ENCODE measurements at places on chromosomes 2 and 18. TPM values are rescaled to one million over a fixed set of nuclear protein-coding genes. Genes with fewer than 3 reads are reported as not detected.
A peak's percentile ranks its signal among the peaks of the same experiment; 100 is the strongest.

Gene STARD7
- total RNA-seq, result 190 TPM

Gene IL1R2
- total RNA-seq, result 55.8 TPM

DNA sequence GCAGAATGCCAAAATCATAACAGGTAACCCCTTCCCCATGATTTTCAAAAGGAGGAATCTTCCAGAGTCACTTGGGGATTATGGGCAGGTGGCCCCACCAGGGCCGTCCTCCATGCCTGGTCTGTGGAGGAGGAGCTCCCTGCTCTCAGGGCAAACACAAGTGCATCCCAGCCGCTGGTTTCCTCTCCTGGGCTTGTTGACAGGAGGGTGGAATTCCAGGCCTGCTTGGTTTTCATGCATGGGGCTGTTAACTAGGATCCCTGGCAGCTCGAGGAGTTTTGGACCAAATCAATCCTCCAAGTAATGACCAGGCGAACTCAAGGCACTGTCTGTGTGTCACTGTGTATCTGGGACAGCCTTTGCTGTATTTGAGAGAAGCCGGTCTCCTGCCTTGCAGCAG is 45.3 kb downstream of the FOSL2 start:
- ATAC-seq, result no peak

Gene FBXO36
- 0.67 TPM for total RNA-seq

Gene TMEM87B
- 27.7 TPM for total RNA-seq

- no peak for ATAC-seq
These were observed 44.6 kb upstream of the RAPH1 start for GRCh38 chr2:203579730-203580129.

Gene PSD4
- total RNA-seq, result 300 TPM

- ATAC-seq, result peak; percentile 93
These were observed 4.4 kb downstream of the ANKRD23 start for GRCh38 chr2:96839293-96839874.

- no peak for ATAC-seq
These were observed 33.8 kb downstream of the DDX1 start for GRCh38 chr2:15625344-15626036.

- peak; percentile 24 for ATAC-seq
These were observed at the start of gene CAPG for GRCh38 chr2:85409845-85410583. CAPG (minus strand) TSS chr2:85410366; CDS start chr2:85402145, 8,221 bp downstream.

Gene TTC21B
- total RNA-seq, result 21.3 TPM

DNA sequence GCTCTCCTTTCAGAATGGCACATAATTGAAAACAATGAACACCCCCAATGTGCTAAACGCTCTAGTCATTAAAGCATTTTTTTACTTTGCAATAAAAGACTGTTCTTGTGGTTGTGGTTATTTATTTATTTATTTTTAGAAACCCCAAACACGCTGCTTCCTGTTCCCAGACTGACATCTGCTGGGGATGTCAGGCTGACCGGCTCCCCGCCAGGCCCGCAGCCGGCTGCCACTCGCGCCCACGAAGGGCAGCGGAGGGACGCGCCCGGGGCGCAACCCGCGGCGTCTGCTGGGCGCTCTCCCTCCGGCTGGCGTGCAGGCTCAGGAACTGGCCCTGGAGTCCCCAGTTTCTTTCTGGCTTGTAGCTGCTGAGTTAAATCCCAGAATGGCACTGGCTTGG is 83.1 kb upstream of the SP3 start:
- no peak for ATAC-seq

Gene VWA3B
- total RNA-seq, result not detected

GRCh38 chr2:8398040-8398668 is 283.7 kb upstream of the ID2 start:
- no peak for ATAC-seq

DNA sequence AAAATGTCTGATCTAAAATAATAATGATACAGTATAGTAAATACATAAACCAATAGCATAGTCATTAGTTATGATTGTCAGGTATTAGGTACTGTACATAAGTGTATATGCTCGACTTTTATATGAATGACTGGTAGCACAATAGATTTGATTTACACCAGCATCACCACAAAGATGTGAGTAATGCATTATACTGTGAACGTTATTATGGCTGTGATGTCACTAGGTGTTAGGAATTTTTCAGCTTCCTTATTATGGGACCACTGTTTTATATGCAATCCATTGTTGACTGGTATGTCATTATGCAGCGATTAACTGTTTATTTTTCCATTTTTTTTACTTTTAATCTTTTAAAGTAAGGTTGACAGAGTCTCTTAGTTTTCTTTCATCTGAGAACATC is 23.7 kb downstream of the ATP9B start:
- ATAC-seq, result no peak

GRCh38 chr18:34932792-34933466 is 108.3 kb upstream of the MAPRE2 start:
- ATAC-seq, result no peak

Gene NAT8
- total RNA-seq, result not detected

Gene ANKRD53
- total RNA-seq, result 0.56 TPM

DNA sequence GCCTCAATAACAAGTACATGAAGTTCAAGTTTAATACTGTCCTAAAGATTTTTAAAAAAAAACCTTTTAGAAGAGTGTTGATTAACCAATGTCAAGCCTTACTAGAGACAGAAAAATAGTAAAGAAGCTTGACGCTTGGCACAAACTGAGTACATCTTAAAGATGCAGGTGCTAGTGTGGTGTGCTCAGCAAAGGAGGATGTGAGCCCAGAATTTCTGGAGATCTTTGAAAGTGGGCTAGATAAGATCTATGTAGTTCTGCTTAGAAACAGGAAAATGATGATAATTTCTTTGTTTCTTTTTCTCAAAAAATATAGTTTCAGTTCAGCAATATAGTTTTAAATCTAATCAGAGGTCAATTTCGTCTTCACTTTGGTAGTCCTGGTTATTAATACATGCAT is 118.3 kb upstream of the KLHL14 start:
- no peak for ATAC-seq

GRCh38 chr2:119476301-119477112 is 44.9 kb downstream of the TMEM37 start:
- ATAC-seq, result peak; percentile 47

- no peak for ATAC-seq
These were observed 128.1 kb upstream of the SERTAD2 start for GRCh38 chr2:64781711-64782390.

GRCh38 chr2:216015722-216016464 is 2.5 kb upstream of the MREG start:
- ATAC-seq, result peak; percentile 82

Gene TDRD15
- total RNA-seq, result not detected

- ATAC-seq, result no peak
These were observed 141.1 kb downstream of the DCC start for GRCh38 chr18:52481116-52481515.

GRCh38 chr2:10326707-10327594 is 24.2 kb downstream of the HPCAL1 start:
- no peak for ATAC-seq

DNA sequence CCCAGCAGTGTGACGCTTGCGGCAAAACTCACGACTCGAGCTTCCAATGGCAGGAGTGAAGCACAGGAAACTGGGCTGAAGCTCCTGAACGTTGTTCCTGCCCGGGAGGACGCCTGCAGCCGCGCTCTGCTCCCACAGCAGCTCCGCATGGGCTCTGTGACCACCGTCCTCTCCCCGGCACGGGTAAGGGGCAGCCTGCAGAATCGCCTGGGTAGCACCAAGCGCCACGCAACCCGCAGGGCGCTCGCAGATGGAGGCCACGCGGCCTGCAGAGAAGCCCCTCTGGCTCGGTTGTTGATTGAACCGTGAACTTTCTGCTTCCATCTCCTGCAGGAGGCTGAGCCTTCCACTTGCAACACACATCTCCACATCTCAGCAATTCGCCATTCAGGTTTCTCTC is 63.3 kb upstream of the ZNF236 start:
- no peak for ATAC-seq

GRCh38 chr2:71662665-71663394 is 209.5 kb downstream of the DYSF start:
- no peak for ATAC-seq

- ATAC-seq, result no peak
These were observed 5.8 kb downstream of the MYO1B start for GRCh38 chr2:191250986-191251385.

DNA sequence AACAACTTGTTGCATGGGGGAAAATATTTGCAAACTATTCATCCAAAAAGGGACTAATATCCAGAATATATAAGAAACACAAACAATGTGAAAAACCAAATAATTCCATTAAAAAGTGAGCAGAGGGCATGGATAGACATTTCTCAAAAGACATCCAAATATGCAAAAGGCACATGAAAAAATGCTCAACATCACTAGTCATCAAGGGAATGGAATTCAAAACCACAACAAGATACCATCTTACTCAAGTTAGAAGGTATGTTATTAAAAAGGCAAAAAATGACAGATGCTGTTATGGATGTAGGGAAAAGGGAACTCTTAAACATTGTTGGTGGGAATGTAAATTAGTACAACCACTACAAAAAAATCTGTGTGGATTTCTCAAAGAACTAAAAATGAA is 396.5 kb downstream of the CCDC85A start:
- ATAC-seq, result no peak

Data from activated T-helper 17 cell treated with anti-CD3 and anti-CD28 coated beads, Interleukin-2, amount 50 U/mL, for 72 hours (primary cell).